Natural killer cell treated with Interleukin-12 subunit alpha and Interleukin-12 subunit beta and Interleukin-15 and Interleukin-18, amount 100 ng/mL, for 72 hours (primary cell): ENCODE measurements at places on chromosomes 11 and 22. TPM values are rescaled to one million over a fixed set of nuclear protein-coding genes. Genes with fewer than 3 reads are reported as not detected.

The OR2AG1 gene
- total RNA-seq = not detected

The OR8H2 gene
- total RNA-seq = not detected

The CLMP gene
- not detected for total RNA-seq

The A4GALT gene
- total RNA-seq = 0.33 TPM

- DNase-seq = no peak
Observed at GRCh38 chr11:72624496-72625201, 49.6 kb downstream of the PDE2A start.

DNA sequence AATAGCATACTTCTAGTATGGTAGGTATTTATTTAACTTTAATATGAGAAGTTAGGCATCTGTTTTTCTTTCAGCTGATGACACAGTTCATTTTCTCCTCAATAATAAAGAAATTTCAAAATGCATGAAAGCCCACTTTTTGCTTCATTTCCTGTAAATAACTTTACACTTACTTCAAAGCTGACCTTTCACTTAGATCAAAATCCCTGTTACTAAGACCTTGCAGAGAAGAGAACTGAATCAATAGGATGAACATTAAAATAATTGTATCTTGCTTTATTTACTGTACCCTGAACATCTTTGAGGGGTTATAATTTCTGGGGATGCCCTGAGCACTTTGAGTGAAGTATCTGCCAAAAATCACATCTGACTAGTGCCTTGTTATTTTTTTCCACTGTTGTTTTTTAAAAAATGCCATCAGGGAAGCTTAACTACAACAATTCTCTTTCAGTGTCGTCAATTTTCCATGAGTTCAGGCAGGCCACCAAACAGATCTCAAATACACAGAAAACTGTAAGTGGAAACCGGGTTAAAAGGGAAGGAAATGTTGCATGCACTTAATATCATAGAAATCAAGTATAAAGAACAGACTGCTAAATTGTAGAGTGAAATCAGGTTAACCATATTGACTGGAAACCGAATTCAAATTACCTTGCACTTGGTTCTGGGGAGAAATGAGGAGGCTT lies 206.2 kb downstream of the MAML2 start:
- DNase-seq = no peak

DNA sequence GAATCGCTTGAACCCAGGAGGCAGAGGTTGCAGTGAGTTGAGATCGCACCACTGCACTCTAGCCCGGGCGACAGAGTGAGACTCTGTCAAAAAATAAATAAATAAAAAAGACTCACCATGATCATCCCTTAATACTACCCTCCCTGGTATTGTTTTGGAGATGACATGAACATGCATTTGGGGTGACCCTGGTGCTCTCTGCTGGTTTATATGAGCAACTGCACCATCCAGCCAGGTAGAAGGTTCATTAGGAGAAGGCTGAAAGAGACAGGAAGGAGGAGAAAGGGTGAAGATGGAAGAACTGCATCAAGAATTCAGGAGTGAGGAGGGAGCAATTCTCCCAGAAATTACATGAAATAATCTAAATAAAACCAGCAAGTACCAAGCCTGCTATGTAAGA lies 37.8 kb downstream of the SLC5A1 start:
- no peak for DNase-seq

DNA sequence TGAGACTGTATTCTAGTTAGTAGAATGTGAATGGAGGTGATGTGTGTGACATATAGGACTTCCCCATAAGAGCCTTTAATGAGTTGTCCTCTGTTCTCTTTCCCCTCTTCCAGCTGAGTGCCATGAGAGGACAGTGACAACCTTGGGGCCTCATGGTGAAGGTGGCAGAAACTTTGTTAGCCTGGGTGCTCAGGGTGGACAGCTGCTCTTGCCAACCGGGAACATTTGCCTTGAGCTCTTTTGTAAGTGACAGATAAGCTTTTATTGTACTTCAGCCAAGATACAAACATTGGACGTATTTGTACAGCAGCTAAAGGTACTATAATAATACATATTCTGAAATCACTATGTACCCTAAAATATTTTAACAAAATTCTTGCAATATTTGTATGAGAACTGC lies 33.0 kb upstream of the PLET1 start:
- DNase-seq = no peak

- no peak for DNase-seq
Observed at GRCh38 chr11:110566577-110566976, 136.8 kb downstream of the FDX1 start.

DNA sequence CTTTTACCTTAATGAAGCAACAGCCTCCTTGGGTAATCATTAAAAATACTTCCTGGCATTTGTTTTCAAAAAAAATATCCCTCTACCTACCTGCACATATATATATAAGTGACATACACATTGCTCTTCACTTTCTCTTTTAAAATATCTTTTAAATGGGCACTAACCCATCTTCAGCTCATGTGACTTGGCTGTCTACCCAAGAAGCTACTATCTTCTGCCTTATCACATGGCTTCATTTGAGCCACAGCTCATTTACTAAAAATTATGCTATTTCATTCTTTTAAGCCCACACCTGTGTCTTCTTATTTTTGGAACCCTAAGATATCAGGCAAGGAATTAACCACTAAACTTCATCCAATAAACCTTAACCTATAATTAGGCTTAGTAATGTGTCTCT lies 37.0 kb upstream of the SOX6 start:
- DNase-seq = no peak

DNA sequence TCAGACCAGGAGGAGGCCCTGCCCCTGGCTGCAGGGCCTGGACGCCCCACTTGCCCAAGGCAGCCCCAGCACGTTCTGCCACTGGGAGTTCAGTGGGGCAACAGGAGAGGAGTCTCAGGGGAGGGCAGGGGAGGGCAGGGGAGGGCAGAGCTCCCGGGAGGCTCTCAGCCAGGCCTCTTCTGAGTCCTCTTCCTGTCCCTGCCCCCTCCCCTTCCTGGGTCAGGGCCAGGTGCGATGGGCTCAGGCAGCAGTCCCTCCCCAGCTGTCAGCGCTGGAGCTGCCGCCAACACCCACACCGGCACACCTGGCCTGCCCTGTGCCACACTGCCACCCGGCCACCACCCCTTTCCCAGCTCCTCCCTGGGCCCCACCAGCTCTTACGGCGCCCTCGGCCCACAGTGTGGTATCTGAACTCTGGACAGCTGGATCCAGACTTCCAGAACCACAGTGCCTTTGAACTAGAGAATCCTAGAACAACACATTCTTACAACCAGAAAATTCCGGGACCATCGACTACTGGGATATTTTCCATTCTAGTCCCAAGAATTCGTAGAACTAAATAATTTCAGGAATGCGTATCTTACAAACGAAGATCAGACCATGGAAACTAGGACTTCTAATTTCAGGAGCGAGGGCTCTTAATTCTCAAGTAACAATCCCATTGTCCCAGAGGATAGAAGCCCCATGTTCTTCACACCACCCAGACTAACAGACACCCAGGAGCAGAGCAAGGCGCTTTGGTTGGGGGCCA lies 21.8 kb downstream of the RPL3 start:
- no peak for DNase-seq

GRCh38 chr11:79678780-79679452 lies 238.1 kb upstream of the TENM4 start:
- DNase-seq = no peak

DNA sequence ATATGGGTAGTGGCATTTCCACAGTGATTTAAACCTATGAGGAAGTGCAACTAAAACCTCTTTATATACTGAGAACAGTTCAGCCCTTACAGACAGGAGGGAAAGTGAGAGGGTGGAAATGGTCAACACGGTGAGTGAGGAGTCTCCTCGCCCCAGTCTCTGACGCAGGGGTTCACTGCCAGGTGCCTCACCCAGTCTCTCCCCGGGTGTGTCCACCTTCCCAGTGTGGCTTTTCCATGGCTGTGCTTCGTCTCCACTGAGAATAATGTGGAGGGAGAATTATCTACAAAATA lies 116.6 kb upstream of the TOP3B start:
- DNase-seq = no peak

DNA sequence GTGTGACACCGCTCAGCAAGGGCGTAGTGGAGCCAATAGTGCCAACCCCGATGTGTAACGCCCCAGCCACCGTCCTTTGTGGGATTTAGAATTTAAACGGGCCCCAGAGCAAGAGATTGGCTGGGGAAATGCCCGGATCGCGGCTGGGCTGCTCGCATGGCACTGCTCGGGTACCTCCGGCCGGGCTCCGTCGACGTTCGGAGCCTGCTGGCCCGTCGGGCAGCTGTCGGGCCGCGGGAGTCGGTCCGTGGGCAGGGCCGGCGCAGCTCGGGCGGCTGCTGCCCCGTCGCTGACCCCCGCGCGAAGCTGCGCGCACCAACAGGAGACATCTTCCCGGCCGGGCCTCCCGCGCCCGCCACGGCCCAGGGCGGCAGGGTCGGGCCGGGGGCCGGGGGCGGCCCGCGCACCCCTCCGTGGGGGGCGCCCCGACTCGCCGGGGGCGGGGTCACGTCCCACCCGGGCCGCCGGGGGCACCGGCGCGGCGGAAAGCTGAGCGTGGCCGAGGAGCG lies 1.3 kb upstream of the KDM2A start:
- peak; percentile 65 for DNase-seq

- no peak for DNase-seq
Observed at GRCh38 chr11:128424271-128424711, 163.1 kb downstream of the ETS1 start.

DNA sequence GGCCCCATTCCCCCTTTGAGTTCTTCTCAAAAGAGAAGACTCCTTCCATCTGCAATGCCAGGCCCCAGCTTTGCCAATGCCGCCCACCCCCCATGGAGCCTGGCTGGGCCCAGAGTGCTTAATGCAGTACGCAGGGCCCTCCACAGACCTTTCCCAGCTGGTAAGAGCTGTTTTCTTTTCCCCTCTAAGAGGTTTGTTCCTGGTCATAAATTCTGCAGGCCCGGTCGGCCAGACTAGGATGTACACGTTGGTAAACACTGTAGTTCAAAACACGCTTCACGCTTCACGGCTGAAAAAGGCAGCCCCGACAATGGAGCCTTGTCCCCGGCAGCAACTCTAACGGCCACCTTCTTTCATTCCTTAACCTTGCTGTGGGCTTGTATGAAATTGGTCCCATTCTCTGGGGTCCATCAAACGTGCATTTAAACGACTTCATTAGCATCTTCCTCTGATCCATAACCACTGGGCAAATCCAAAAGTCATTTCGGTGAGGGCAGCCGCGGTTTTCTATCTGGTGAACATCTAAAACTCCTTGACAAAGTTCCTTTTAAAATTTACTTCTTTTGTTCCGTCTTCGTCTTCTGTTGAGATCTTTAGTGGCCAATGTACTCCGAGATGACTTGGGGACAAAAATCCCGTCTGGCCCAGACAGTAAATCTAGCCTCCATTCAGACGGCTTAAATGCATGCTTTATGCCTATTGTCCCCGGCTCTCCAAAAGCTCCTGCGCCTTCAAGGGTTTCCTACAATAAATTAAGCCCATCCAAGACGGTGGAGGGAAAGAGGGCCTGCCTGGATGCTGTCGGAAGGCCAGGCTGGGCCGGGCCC lies 60.0 kb upstream of the MYEOV start:
- DNase-seq = no peak

- DNase-seq = no peak
Observed at GRCh38 chr11:1643146-1643690, 13.6 kb downstream of the KRTAP5-5 start.

DNA sequence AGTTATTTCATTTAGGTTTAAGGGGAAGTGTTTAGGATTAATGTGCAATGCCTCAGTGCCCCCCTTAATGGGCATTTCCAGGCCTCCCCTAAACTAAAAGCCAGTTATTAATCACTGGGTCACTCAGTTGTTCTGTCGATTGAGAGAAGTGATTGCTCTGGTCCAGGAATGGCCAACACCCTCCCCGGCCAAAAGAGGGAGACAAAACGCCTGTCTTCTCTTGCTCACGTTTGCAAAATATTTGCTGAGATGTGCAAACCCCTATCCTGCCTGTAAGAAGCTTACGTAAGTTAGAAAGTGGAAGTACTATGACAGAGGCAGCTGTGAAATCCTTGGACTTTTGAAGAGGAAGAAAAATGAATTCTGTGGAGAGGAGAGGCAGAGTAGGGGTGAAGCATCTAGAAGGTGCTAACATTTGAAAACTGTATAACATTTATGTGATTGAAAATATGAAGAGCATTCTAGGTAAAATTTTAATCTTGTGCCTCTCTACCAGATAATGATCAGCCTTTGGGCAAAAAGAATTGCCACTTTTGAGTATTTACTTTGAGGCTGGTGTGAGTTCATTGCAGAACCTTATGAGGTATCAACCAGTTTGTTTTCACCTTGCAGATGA lies 37.7 kb downstream of the NTM start:
- DNase-seq = no peak

- DNase-seq = no peak
Observed at GRCh38 chr11:26420331-26420730, 88.4 kb downstream of the ANO3 start.
